ENCODE measurements at places on chromosomes 7 and 10.

GRCh38 chr10:797179-797578 is 107.7 kb upstream of the DIP2C start:
- H3K27me3 ChIP-seq, result no peaks in the 10 kb centered on the region
- H3K4me1 ChIP-seq, result no peaks in the 10 kb centered on the region
- no peak for DNase-seq
- no peak overlapping the region for H3K27ac ChIP-seq

DNA sequence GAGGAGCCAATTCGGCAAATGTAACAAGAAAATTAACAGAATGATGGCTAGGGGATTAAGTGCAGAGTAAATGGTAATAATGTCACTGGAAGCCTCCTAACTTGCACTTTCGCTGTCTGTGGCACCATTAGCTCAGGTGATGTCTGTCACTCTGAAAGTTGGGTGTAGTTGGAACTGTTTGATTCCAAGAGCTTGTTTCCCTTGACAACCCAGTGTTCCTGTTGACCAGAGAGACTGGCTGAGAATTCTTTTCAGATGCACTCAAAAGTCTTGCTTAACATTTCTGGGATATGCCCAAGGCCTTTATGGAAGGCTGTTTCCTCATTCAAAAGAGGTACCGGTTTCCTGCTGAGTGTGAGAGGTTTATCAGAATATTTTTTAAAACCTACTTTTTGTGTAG is 49.6 kb downstream of the PLPP4 start:
- no peak overlapping the region for H3K4me3 ChIP-seq
- no peaks in the 10 kb centered on the region for H3K36me3 ChIP-seq
- no peaks in the 10 kb centered on the region for H3K27me3 ChIP-seq

- H3K27ac ChIP-seq, result no peak overlapping the region
- no peak overlapping the region for H3K4me3 ChIP-seq
- H3K36me3 ChIP-seq, result no peaks in the 10 kb centered on the region
Measured at GRCh38 chr7:68684246-68684839, 913.9 kb upstream of the AUTS2 start.

DNA sequence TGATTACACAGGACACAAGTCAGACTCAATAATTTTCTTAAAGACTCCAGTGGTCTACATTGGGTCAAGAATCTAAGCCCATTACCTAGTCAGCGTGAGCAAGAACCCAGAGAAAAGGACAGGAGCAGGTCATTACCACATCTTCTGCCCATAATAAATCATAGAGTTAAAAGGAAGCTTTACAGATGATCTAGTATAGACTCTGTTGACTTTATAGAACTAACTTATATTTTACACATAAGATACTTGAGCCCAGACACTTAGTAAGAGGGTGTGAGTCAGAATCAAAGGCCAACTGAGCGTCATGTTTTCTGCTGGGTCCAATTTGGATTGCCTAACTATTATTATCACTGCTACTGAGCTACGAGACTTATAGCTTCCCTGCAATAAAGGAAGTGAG is 206.1 kb upstream of the NPSR1 start:
- H3K4me3 ChIP-seq, result no peak overlapping the region
- peaks cover 2% of the 10 kb centered on the region for H3K27me3 ChIP-seq

DNA sequence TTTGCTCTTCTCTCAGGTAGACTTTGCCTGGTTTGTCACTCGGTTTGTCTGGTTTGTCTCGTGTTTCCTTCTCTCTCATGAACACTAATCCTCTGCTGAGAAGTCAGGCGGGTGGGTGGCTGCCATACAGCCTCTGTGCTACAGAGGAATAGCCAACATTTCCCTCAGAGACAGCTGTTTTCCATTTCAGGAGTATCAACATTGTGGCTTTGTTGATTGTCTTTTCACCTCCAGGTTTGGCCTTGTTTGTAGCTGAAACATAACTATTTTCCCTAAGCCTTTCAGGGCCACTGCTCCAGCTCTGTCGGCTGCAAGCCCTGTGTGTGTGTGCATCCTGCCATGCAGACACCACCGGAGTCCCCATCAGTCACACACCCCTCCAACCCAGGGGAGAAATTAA is 122.8 kb downstream of the BAMBI start:
- no peaks in the 10 kb centered on the region for H3K36me3 ChIP-seq
- no peak overlapping the region for H3K4me3 ChIP-seq
- no peak overlapping the region for H3K27ac ChIP-seq

DNA sequence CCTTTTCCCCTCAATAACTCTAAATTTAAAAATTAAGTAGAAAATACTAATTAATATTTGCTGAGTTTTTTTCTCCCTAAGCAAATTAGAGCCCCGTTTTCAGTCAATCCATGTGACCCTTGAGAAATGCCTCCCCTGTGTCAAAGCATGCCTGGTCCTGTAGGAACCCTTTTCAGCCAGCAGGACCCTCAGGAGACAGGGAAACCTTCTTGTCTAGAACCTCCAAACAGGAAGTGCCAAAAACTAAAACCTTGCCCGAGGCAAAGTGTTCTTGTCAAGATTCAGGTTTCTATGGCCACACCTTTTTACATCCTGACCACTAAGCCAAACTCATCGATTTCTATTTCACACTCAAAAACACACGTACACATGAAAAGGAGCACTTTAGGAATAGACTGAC is 60.1 kb upstream of the NFE2L3 start:
- no peak for DNase-seq
- no peak overlapping the region for H3K27ac ChIP-seq
- H3K27me3 ChIP-seq, result no peaks in the 10 kb centered on the region
- H3K4me1 ChIP-seq, result peaks cover 16% of the 10 kb centered on the region
- no peak overlapping the region for H3K4me3 ChIP-seq

- no peak overlapping the region for H3K27ac ChIP-seq
- H3K27me3 ChIP-seq, result peaks cover 42% of the 10 kb centered on the region
- H3K4me3 ChIP-seq, result no peak overlapping the region
- H3K4me1 ChIP-seq, result no peaks in the 10 kb centered on the region
- H3K36me3 ChIP-seq, result no peaks in the 10 kb centered on the region
- no peak for DNase-seq
Measured at GRCh38 chr7:96998333-96998732, 7.0 kb upstream of the DLX6 start.

DNA sequence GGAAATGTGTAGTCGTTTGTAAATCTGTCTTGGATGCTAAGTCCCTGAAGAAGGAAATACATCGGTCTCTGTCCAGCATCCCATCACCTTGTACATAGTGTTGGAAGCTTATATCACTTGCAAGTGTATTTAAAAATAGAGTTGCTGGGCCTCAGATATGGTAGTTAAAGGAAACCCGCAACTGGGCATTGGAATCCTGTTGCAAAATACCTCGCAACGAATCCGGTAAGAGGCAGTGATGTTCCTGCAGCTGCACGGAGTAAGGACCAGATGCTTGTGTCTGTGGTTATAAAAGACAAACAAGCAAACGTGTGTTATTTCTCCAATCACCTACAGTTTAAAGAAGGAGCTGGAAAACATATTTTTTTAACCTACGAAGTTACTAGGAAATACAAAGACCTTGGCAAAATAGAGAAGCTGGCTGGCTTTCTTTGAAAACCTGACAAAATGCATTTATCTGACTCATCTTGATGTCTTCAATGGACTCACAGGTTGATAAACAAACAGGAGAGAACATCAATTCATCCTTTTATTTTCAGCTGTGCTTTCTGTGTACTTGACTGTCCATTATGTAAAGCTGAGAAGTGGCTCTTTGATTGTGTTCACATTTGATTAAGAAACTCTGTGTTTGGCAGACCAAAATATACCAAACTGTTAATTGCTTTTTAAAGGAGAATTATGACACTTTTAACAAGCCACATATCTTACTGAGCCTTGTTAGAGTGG is 326.4 kb downstream of the SFMBT2 start:
- no peak for DNase-seq
- H3K27me3 ChIP-seq, result peaks cover 7% of the 10 kb centered on the region
- no peaks in the 10 kb centered on the region for H3K4me1 ChIP-seq
- no peaks in the 10 kb centered on the region for H3K36me3 ChIP-seq
- no peak overlapping the region for H3K4me3 ChIP-seq

- H3K27ac ChIP-seq, result no peak overlapping the region
- no peaks in the 10 kb centered on the region for H3K36me3 ChIP-seq
- H3K4me3 ChIP-seq, result no peak overlapping the region
- no peak for DNase-seq
Measured at GRCh38 chr10:124288928-124289850, 129.5 kb downstream of the OAT start.

DNA sequence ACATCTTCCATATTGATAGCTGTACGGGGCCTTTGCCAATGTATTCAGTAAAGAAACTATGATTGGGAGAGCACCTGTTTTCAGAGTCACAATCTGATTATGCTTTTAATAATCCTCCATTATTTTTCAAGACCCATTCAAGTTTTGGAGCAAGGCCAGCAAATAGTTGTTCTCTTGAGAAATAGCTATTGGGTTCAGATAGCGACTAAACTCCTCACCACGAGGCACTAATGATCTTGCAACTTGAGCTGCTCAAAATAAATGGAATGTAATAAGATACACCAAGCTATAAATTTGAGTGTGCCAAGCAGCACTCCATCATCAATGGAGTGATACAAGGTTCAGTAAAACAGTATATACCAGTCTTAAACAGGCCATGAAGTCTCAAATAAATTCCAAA is 7.4 kb upstream of the MALRD1 start:
- no peak for DNase-seq
- no peaks in the 10 kb centered on the region for H3K4me1 ChIP-seq
- no peak overlapping the region for H3K27ac ChIP-seq
- no peaks in the 10 kb centered on the region for H3K27me3 ChIP-seq
- no peaks in the 10 kb centered on the region for H3K36me3 ChIP-seq

DNA sequence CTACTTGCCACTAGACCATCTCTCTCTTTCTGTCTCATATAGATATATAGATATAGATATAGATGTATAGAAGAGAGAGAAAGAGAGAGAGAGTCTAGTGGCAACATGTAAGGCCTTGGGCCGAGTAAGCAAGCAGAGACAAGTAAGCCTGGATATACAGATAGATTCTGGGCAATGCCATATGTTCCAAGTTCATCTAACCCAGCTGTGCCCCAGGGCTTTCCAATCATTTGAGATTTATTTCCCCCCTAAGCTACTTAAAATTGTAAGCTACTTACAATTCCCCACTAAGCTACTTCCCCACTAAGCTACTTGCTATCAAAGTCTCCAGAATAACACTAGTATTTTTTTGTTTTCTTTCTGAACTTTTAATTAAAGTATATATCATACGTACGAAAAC is 1094.1 kb downstream of the DNAJB9 start:
- H3K4me3 ChIP-seq, result no peak overlapping the region
- H3K36me3 ChIP-seq, result no peaks in the 10 kb centered on the region
- DNase-seq, result no peak
- no peaks in the 10 kb centered on the region for H3K4me1 ChIP-seq
- no peak overlapping the region for H3K27ac ChIP-seq

- H3K4me1 ChIP-seq, result peaks cover 2% of the 10 kb centered on the region
- no peak overlapping the region for H3K4me3 ChIP-seq
- H3K27ac ChIP-seq, result no peak overlapping the region
- peaks cover 7% of the 10 kb centered on the region for H3K27me3 ChIP-seq
Measured at GRCh38 chr10:48472501-48473069, 132.3 kb downstream of the ARHGAP22 start.

DNA sequence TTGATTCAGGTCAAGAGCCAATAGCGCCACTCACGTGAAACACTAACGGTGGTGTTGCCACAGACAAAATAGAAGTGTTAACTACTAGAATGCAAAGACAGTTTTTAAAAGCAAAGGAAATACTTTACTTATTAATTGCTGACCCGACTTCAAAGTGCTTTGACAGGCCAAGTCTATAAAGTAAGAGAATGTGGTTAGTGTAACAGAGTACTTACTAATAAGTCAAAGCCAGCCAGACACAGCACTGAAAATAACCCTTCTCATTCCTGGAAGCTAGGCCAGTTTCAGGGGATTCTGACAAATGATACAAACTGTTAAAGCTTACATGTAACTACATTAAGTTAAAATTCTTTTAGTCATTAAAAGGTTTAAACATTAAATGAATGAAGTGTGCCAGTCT is 50.3 kb downstream of the ENO4 start:
- H3K36me3 ChIP-seq, result no peaks in the 10 kb centered on the region
- H3K4me3 ChIP-seq, result no peak overlapping the region
- no peak overlapping the region for H3K27ac ChIP-seq
- DNase-seq, result no peak
- no peaks in the 10 kb centered on the region for H3K4me1 ChIP-seq

DNA sequence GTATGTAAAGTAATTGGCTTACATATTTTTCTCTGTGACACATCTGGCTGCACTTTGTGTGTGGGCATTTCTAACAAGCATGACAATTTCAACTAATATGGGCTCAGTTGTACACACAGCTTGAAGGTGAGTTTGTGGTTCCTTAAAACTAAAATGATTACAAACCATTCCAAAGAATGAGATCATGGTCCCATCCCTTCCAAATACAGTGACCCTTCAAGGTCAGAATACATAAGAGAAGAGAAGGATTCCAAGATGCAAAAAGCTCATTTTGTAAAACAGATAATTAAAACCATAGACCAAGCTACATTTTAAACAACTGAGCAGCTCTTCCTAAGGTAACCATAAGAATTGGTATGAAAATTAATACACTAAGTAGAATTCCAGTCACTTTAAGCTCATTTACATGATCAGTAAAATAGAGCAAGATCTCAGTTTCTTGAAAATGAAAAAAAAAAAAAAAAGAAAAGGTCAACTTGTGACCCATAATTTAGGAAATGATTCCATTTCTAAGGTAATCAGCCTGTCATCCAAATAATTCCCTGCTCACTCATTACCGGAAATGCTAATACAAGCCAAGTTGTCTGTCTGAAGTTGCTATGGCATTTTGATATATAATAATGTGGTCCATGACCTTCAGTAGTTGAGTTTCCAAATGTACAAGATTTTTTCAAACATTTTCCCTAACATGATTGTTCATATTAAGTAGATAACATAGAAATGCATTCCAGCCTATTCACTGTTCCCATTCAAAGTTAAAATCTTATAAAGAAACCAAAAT is 688.5 kb downstream of the PARD3 start:
- H3K36me3 ChIP-seq, result no peaks in the 10 kb centered on the region
- no peaks in the 10 kb centered on the region for H3K27me3 ChIP-seq
- H3K27ac ChIP-seq, result no peak overlapping the region
- no peak overlapping the region for H3K4me3 ChIP-seq
- DNase-seq, result no peak

DNA sequence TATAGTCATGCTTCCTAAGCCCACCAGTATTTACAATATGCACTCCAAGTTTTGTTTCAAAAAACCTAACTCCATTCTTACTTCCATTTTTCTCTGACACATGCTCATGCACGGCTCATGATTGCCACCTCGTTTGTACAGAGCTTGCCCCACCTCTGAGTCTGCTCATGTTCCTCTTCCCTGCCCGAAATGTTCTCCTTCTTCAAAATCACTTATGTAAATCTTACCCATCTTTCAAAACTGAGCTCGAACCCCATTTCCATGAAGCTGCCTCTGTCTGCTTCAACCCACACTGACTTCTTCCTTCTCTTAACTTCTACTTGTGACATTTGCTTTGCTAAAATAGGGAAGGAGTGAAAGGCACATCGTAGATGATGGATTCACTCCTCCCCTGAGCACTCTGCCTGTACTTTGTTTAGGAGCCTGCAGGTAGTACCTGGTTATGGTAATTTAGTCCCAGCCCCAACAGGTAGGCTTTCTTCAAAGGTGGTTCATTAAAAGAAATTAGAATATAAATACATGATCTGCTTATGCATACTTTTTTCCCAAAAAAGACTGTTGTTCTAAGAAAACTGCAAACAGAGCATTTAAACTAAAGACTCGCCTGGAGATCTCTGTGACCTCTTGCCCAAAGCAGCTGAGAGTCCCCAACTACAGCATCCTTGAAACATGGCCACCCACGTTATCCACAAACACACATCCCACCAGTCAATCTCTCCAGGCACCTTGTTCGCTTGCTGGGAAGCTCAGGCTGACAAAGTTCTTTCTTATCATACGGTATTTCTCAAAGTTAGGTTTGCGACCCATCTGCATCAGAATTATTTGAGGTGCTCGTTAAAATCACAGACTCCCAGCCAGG is 172.0 kb downstream of the DGKI start:
- H3K27ac ChIP-seq, result no peak overlapping the region
- H3K4me3 ChIP-seq, result no peak overlapping the region
- peaks cover 3% of the 10 kb centered on the region for H3K4me1 ChIP-seq
- DNase-seq, result no peak
- no peaks in the 10 kb centered on the region for H3K27me3 ChIP-seq
